Activated gamma-delta T cell treated with Interleukin-2 at 50 U/mL for 16 hours (primary cell): ENCODE measurements at places on chromosomes 4 and X.

GRCh38 chr4:6999172-7000086 lies 43.7 kb upstream of the TADA2B start:
- DNase-seq: no peak

DNA sequence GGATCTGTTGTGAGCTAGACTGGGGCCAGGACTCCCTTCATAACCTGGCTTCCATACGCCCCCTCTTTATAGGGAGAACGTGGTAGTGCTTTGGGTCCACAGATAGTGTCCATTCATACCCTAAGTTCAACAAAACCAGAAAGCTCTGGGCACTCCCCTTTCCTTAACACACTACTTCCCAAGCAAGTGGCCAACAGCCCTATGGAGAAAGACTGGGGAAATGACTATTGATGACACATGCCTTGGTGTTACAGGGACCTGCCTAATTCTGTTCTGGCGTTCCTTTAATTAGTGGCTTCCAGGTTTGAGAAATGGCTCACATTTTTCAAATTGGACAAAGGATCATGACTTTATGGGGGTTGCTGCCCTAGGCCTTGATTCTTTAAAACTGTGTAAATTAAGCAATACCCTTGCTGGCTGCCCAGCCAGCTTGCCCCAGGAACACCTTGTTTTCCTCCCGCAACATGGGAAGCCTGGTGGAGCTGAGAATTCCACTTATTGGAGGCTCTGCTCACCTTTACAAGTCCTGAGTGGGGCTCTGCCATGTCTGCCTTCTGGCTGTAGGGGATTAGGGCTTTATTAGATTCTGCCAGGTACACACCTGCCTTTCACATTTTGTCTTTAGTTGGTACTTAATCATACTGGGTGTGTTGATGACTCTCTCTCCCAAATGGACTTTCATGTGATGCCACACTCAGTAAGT lies 61.1 kb downstream of the RGS12 start:
- DNase-seq: no peak

DNA sequence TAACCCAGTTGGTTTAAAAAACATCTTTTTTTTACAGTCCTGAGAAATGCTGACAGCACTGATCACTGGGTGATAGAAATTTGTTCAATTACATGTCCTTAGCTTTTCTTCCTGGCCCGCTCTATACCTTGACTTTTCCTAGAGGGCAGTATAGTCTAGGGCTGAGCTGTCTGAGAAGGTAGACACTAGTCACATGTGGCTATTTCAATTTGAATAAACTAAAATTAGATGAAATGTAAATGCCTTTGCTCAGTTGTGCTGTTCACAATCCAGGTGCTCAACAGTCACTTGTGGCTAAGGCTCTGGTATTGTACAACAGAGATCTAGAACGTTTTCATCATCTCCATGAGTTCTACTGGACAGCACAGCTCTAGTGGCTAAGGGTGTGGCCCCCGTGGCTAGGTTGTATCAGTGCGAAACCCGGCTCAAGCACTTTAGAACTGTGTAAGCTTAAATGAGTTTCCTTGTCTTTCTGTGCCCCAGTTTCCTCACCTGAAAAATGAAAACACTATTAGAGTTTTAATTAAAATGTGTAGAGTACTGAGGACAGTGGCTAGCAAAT lies 111.6 kb upstream of the WDR17 start:
- DNase-seq: no peak

GRCh38 chr4:17624821-17625220 lies 10.4 kb downstream of the MED28 start:
- DNase-seq: no peak

DNA sequence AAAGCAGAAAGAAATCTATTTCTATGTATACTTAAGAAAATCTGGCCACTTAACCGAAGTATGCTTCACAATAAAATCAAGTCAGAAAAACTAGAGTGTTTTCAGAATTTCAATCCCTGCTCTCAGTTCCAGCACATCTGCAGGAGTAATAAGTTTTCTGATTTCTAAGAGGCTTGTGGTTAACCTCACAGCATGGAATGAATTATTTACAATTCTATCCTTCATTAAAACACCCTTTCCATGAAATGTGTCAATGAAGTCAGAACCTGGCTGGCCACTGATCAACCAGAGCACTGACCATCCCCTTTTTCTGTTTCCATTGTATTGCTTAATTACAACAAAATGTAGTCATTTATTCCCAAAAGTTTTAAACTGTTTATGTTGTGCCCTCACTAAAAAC lies 781.4 kb upstream of the INTU start:
- DNase-seq: no peak

GRCh38 chr4:151659601-151660364 lies 101.0 kb downstream of the GATB start:
- no peak for DNase-seq

DNA sequence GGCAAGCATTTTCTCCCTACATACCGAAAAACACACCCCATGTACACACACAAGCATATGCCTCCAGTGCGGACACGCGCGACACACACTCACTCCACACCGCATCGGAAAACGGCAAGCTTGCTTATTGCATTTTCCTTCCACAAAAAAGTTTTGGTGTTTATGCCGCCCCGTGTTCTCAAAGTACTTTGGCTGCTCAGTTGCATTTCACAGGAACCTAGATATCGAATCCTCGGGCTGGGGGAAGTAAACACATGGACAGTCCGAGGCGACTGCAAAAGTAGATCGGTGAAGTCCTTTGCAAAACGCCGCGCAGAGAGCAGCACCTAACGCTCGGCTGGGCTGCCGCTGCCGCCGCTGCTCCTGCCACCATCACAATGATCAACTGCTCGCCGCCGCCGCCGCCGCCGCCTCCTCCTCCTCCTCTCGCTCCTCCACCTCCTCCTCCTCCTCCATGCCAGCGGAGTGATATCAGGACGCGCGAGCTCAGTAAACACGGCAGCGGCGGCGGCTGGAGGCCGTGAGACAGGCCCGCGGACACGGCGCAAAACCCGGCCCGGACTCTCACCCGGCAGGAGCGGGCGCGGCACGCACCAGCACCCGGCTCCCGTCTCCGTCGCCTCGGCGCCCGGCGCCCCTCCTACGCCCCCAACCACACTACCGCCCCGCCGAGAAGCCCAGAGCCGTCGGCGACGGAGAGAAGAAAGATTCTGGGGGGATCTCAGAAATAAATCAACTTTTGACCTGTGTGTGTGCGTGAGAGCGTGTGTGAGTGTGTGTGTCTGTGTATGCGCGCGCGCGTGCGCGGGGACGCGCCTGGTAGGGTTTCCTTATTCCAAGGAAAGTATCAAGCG lies at the start of gene MAML3:
Gene MAML3, minus strand, starts transcription at position 467 of the 854 bp plus-strand sequence. CDS start 857 bp downstream, outside the sequence.
- peak; percentile 74 for DNase-seq

GRCh38 chrX:73400136-73400748 lies 46.6 kb upstream of the CDX4 start:
- DNase-seq: no peak
